ENCODE measurements at places on chromosomes 5 and 9.

GRCh38 chr5:134138416-134139376 is 24.2 kb downstream of the TCF7 start:
- no peak for ATAC-seq

GRCh38 chr9:111952559-111952958 is 55.9 kb downstream of the UGCG start:
- ATAC-seq: no peak

DNA sequence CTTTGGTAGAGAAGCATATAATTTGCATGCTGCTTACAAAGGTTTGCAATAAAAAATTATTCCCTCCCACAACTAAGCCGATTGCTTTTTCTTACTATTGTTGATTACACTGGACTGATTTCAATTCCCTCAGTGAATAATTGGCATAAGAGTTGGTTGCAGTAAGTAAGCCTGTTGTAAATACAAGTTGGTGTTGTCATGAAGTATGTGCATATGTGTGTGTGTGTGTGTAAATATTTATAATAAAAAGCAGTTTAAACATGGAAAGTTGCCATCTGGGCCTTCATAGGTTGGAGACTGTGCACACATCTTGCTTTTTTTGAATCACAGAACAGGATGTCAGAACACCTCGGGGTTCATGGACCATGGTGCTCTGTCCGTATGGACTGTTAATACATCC is 131.2 kb downstream of the ATP10B start:
- ATAC-seq: no peak

DNA sequence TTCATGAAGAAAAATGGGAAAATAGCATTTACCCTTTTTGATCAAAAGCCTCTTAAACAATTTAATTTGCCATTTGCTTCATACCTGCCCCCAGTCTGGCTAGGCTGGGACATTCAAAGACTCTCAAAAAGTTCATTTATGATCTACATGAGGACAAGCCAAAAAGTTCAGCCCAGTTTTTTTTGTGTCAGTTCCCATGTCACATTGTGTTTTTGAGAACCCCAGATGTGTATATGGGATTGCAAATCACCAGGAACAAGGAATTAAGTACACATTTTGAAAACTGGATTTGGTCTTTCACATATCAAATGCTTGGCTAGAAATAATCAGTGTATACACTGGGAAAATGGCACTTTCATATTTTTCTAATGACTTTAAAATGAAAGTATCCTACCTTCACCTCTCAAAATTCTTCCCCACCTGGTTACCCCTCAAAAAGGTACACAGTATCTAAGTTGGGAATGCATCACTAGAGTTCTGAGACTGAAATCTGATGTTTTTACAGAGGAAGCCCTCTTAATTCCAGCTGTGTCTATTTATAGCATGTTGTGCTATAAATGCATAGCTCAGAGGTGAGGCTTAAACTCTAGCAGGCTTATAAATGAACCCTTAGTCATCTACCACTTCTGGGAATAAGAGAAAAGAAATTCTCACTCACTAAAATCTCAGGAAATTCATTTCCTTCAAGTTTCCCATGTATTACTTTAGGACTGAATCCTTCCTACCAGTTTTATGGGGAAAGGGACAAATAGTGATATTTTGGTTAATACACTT is 9.3 kb downstream of the STOM start:
- peak; percentile 11 for ATAC-seq

DNA sequence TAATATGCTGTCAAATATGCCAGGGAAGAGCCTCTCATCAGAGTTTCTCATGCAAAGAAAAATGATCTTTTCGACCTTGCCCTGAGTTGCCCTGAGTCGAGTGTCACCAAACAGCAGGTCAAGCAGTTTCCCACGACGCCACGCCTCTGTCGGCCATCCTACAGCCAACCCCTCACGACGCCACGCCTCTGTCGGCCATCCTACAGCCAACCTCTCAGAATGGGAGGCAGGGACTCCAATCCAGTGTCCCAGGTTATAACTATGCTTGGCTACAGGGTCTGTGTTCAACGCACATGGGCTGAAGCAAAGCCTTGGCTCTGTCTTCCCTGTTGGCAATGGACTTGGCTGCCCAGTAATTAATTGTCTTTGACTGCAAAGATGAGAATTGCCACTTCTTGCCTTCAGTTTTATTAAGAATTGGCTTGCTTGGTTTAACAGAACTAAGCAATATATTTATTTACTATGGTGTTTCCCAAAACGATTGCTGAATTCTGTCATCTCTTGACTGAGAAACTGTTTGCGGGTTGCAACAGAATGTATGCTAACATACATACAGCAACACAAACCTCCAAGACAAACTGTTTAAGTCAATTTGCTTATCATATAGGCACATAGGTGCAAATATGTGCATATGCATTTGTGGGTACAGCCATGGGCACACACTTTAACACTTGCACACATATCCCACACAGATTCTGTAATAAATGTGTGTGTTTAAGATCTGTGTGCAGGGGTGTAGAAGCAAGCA is 352.9 kb downstream of the GLIS3 start:
- ATAC-seq: no peak

DNA sequence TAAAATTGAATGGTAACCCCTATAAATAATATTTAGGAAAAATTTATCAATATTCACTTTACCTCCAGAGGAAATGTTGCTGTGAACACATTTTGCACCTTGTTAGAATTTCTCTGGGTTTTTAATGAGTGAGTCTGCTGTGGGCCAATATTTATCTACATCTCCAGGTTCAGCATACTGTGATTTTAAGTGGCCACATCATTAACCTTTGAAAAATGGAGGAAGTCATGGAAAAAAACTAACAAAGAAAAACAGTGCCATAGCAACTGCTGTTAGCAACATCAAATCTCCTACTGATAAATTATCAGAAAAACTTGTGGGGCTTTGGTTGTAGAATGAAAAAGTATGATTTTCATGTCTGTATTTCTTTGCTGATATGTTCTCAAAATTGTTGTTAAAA is 55.0 kb downstream of the CD180 start:
- ATAC-seq: no peak

GRCh38 chr5:54491326-54491725 is 26.2 kb upstream of the SNX18 start:
- no peak for ATAC-seq

All from motor neuron (in vitro differentiated cells).